ENCODE measurements at places on chromosomes 2 and 18.

DNA sequence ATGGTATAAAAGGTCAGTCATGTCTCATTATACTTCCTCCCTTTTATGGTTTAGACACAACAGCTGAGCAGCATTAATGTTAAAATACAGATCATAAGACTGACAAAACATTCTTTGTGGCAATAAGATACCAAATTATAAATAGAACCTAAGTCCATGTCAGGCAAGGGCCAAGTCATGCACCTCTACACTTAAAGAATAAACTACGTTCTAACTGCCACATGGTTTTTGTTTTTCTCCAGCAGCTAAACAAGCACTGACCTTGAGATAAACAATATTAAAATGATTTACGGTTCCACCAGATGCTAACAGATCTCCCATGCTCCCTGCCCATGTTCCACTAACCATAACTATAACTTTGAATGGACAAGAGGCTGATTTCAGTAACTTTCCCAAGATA, 368.6 kb upstream of the TFPI start:
- no peak for DNase-seq

GRCh38 chr2:200376513-200377354, 70.2 kb downstream of the SPATS2L start:
- no peak for DNase-seq

DNA sequence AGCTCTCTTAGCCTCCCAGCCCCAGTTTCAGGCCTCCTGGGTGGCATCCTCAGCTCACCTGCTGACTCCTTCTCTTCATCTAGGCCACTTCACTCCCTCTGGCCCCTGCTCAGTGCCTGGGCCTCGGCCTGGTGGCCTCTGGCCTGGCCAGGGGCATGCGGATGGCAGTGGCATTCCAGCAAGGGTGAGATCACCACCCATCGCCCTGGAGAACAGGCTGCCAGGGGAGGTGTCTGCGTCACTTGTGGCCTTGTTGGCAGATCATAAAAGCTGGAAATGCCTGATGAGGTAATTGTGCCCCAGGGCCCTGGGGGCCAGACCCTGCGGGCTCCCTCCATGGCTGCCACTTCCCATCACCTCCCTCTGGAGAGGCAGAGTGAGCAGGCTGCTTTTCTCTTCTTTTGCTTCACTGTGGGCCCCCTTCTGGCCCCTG, 72.5 kb upstream of the SMAD2 start:
- no peak for DNase-seq

DNA sequence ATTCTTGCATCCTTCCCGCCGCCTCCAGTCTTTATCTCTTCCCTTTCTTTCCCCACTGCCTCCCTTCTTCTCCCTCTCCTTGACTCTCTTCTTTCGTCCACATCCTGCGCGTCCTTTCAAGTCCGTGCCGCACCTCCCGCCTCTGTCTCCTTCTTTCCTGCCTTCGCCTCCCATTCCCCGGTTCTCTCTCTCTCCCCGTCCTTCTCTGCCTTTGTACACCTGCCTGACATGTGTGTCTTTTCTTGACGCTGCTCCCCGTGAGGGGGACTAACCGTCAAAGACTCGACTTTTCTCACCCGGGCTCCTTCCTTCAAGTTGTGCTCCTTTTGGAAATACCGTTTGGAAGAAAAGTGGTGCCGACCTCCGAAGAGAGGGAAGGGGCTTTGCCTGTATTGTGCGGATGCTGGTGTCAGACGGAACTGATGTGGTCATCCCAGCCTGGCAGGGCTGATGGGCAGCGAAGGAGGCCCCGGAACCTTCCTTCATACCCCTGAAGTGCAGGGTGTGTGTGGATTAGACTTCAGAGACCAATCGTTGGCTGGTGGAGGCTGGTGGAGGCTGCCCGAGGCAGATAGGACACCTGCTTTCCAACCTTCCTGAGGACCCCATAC, 879 bp downstream of the TMEM178A start:
- DNase-seq = no peak

DNA sequence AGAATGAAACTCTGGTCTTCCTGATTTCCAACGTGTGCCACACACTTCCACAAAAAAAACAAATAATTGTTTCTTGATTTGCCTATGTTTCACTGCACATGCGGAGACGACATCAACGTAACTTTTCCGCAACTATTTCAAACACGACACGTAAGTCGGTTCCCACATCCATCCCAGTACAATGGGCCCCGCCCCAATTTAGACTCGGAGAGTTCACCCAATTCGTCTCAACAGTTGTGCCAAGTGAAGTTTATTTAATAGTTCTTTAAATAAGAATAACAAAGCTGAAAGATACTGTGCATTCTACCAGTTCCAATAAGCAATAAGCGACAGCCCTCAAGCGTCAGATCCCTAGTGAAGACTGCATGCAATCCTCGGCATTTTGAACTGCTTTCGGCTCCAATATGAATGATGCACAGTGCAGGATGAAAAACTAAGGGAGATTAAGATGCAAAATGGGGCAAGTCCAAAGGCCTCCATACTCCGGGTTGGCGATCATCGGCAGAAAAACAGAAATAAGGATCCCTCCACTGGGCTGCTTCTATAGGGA, 664 bp downstream of the CCT4 start:
- DNase-seq = no peak

DNA sequence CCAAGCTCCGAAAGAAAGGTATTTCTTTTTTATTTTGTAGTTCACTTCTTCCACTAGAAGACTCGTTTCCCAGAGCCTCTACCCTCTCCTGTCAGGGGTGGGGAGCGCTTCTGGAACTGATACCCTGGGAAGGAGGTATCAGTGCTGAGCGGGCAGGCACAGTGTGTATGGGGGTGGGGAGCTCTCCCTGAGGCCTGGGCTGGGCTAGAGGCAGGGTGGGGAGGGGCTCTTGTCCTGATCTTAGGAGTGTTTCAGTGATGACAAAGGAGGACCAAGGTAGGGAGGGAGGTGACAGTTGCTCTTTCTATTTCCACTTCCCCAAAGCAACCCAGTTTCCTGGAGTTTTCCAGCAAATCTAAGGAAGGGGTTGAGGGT, 65.4 kb downstream of the ARHGAP25 start:
- DNase-seq = no peak

DNA sequence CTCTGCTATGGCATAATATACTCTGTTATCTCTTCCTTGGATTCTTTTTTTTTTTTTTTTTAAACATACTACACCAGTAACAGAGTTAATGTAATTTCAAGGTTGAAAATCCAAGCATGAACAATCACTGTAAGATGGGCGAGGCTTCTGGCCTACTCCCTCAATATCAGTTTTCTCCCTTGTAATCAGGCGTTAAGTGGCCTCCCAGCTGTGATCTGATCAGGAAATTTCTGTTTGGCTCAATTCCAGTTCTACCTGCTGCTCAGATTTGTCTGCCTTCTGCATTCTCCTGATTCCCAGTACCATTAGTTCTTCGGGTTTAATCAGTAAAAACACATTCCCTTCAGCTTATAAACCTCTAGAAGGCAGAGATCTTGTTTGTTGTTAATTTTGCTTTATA, 18.6 kb downstream of the PRKD3 start:
- DNase-seq = no peak

GRCh38 chr2:37917281-37918228, 7.5 kb upstream of the RMDN2 start:
- DNase-seq = no peak

DNA sequence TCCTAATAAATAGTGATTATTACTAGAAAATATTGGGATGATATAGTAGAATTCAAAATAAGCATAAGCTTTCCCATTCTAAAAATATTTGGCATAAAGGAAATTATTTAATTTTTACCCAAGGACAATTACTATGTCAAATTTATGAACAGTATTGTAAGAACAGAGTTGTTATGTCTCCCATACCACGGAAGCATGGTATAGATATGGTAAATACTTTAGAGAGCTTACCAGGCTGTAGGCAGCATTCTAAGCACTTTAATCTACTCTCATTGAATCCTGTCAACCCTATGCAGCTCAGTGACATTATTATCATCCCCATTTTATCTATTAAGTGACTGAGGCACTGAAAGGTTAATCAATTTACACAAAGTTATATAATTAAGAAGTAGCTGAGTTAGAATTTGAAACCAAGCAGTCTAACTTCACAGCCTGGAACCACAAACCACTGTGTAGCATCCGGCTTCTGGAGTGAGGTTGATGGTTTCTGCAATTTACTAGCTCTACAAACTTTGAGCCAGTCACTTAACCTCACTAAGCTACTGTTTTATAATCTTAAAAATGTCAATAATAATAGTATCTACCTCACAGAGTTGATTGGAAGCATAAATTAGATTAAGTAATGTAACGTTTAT, 323.7 kb downstream of the ARHGAP15 start:
- DNase-seq = no peak

GRCh38 chr2:150624001-150624401, 136.5 kb upstream of the RND3 start:
- no peak for DNase-seq

- no peak for DNase-seq
These were observed 14.8 kb upstream of the STEAP3 start for GRCh38 chr2:119208791-119209203.

DNA sequence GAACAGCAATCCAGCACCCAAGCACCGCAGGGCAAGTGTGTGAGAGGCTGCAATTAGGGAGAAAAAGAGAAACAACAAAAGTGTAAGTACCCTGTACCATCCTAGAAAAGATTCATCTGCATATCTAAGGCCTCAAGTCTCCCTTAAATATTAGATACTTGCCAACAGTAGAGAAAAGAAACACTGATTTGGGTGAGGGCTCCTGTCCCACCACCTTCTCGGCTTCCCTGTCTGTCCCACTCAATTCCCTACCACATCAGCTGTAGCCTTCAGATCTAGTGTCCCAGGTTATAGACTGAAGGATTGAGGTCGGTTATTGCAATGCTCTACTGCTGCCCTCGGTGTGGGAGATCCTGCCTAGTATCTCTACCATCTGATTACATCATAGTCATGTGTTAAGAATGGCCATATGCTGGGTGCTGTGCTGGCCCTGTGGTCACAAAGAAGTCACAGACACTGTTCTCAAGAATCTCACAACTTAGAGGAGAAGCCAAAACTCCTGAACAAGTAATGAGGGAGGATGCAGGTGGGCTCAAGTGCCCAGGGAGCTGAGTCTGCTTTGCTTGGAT, 2.5 kb downstream of the RAX start:
- no peak for DNase-seq

GRCh38 chr2:147076634-147077033, 768.2 kb upstream of the ACVR2A start:
- no peak for DNase-seq

GRCh38 chr2:25481381-25482300, 139.9 kb upstream of the DNMT3A start:
- no peak for DNase-seq

GRCh38 chr2:174012347-174013314, 47.5 kb upstream of the SP3 start:
- DNase-seq = no peak

DNA sequence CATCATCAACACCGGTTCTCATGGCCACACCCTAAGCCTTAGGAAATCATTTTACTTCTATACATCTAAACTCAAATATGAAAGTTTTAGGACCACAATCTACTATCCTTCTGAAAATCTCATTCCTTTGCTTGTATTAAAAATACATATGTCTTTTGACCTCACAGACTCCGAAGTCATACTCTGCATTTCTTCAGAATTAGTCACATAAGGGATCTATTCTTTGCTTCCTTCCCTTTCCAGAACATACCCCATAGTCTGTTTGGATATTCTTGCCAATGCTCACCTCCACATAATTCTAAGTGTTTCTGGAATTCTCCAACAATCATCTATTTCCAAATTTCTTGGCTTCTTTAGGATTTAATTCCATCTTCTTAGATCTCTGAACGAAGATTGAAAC, 14.2 kb upstream of the DSG1 start:
- no peak for DNase-seq

DNA sequence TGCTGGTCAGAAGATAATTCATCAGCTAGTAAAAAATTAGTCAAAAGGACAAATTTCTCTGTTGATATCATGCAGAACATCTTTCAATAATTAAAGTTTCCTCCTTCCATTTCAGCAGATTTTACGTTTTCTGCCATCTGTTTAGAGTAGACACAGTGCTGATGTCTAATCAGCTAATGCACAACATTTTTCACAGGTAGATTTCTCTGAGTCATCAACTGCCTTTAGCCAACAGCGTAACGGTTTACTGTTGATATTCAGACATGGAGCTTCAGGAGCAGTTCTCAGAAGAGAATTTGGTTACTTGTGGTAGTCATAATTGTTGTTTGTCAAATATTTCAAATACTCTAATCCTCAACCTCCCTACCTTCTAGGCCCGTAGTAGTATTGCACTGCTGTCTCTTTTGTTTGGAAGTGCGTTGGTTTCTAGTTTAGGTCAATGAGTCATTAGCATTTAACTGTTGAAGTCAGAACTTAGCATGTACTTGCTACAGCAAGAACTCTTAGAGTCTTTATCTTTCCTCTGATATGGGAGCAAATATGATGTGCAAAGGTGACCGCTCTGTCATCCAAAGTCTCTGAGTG, 86.8 kb upstream of the TFPI start:
- no peak for DNase-seq
